ENCODE measurements at places on chromosomes 7 and 10. TPM values are rescaled to one million over a fixed set of nuclear protein-coding genes. Genes with fewer than 3 reads are reported as not detected.
A peak's percentile ranks its signal among the peaks of the same experiment; 100 is the strongest.

DNA sequence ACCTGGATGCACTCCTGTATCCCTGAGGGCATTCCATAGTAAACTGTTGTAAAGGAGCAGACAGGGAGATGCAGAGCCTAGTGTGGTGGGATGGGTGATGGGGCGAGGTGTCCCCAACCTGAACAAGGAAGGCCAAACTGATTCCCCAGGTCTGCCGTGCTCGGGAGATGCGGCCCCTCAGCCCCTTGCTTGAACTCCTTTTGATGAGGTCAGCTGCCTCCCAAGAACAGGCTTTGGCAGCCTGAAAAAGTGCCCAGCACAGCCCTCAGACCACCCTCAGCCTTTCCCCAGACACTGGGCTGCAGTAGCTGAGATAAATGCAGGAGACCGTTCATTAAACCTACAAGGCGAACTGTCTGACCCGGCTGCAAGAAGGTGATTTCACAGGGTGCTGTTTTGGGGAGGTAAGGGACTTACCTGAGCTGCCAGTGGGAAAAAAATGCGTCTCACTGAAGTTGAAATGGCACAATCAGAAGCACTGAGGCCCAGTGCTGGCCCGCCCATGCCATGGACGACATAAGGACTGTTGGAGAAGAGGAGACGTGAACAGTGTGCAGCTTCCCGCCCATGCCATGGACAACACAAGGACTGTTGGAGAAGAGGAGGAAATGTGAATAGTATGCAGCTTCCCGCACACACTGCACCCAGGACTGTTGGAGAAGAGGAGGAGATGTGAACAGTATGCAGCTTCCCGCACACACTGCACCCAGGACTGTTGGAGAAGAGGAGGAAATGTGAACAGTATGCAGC, 148.4 kb upstream of the FAM20C start:
- DNase-seq: no peak

The KDM7A gene
- 10.9 TPM for total RNA-seq

- no peak for DNase-seq
Observed at GRCh38 chr10:125002047-125002422, 60.1 kb downstream of the ZRANB1 start.

The SLC35B4 gene
- total RNA-seq: 9.4 TPM

DNA sequence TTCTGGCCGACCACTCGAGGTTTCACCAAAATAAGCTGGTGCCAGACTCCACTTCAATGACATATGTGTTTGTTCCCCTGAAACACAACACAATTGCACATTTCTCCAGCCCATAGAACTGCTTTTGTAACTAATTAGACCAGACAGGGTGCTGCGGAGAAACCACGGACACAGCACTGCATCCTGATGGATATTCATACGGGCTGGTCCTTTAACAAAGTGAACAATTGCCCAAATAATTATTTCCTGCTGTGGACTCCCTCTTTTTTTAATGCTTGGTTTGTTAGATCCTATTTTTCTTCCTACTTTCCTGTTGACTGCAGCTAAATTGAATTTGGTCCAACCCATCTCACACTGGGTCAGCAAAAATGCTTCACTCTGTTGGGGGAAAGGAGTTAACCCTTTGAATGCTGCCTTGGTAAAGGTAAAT, 198.6 kb upstream of the BMPER start:
- peak; percentile 60 for DNase-seq

- no peak for DNase-seq
Observed at GRCh38 chr10:95782318-95782717, 26.4 kb downstream of the ENTPD1 start.

The SPAM1 gene
- total RNA-seq: not detected

- DNase-seq: no peak
Observed at GRCh38 chr10:80473692-80474596, 19.8 kb downstream of the TSPAN14 start.

- DNase-seq: no peak
Observed at GRCh38 chr10:30330497-30331168, 18.4 kb downstream of the MTPAP start.

The RBP4 gene
- total RNA-seq: not detected

DNA sequence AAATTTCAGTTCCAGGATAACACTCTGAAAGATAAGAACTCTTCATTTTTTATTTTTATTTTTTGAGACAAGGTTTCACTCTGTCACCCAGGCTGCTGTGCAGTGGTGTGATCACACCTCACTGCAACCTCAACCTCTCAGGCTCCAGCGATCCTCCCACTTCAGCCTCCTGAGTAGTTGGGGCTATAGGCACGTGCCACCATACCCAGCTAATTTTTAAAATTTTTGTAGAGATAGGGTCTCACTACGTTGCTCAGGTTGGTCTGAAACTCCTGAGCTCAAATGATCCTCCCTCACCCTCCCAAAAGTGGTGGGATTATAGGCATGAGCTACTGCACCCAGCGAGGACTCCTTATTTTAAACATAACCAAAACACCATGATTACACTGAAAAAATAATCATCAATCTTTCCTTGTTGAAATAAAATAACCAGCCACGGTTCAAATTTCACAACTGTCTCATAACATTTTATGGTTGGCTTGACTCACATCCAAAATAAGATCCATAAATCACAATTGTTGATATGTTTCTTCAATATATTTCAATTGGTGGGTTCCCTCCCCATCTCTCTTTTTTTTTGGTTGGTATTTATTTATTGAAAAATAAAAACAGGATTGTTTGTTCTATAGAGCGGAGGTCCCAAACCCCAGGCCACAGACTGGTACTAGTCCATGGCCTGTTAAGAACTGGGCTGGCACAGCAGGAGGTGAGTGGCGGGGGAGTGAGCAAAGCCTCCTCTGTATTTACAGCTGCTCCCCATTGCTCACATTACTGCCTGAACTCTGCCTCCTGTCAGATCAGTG, 60.1 kb upstream of the FAM171A1 start:
- no peak for DNase-seq

The TAS2R5 gene
- 0.22 TPM for total RNA-seq

The HOXA11 gene
- 0.22 TPM for total RNA-seq

DNA sequence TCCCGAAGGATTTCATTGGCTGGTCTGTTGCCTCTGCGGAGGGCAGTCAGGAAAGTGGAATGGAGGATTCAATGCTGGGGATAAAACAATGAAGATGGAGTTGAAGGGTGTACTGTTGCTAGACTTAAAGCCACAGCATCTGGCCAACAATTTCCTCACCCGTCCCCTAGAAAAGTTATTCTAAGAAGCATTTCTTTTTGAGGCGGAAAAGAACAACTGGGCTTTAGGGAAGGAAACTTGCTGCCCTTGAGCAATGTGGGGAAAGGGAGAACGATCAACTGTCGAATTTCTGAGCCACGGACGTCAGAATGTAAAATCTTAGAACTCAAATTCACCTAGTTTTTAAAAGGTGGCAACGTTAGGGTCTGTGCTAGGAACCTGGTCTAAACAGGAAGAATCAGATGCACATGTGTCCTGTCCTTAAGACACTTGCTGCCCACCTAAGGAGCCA, 664 bp downstream of the FMC1 start:
- DNase-seq: no peak

The NKX1-2 gene
- total RNA-seq: not detected

- DNase-seq: no peak
Observed at GRCh38 chr7:92973974-92974373, 137.6 kb upstream of the CDK6 start.
